ENCODE measurements at places on chromosomes 4 and X.
A peak's percentile ranks its signal among the peaks of the same experiment; 100 is the strongest.

DNA sequence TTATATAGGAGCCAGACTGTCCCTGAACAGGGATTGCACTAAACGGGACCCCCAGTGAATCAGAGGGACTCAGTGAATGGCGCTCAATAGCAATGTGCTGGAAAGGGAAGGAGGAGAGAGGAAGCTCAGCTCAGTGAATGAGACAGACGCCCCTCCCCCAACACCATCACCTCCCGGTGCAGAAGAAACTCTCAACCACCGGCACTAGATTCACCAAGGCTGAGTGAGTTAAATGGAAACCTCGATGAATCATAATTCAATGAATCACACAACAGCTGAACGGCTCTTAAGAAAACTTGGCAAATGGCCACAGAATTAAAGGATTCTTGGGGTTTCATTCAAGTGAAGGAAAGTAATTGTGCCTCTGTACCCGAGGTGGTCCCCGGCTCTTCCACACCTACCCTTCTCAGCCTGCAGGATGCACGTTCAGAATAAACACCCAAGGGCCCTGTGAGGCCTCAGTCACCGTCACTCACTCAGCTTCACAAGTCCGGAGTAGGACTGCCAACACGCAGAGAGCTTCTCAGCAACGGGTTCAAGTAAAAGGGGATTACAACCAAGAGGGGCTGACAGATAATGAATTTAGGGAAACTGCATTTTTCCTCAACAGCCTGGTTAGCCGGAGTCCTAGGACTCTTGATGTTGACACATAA, 29.3 kb downstream of the CRMP1 start:
- no peak for DNase-seq

DNA sequence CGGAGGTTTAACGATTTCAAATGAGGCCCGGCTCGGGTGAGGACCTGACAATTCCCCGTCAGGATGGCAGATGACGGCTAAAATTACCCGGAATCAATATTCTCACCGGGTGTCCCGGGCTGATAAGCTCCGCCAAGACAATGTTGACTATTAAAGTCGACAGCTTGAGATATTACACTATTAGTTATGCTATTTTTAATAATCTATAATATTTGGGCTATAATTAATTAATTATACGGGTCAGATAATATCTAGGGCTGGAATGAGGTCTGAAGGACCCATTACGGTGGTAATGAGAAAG, 9.4 kb upstream of the NKX1-1 start:
- DNase-seq, result no peak

DNA sequence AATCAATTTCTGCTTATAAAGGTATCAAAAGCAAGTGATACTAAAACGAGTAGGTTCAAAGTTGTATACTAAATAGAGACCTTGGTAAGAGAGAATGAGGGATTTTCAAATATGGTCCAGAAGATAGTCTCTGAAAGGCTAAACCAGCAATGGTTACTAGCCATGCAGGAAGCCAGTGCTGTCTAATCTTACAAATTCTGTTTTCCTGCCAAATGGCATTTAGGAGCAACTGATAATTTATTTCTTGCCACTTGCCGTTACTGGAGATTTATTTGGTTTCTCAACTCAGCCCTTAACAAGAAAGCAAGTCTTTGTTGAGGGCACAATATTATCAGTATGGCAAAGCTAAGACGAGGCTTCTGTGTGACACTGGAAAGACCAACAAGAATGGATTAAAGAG, 47.2 kb downstream of the MAP7D3 start:
- no peak for DNase-seq

DNA sequence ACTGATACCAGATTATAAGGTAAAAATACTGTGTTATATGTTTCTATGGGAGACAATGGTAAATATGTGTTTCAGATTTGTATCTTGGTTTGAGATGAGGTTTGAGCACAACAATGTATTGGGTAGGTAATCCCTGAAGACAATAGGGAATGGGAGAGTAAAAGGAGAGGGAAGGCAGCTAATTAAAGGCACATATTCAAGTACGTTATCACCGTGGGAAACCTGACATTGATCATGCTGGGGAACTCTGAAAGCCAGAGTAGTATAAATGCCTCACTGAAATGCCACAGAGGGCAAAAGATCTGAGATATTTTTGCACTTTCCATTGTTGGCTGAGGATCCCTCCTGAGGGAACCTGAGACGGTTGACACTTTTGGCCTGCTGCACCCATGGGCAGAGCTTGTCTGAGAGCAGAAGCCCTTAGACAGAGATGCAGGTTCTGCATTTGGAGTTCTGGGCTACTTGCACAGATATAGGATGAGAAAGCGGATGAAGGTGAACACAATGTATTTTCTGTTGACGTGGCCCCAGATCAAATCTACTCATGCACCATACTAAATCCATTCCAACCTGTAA, 506.7 kb downstream of the PCDH18 start:
- DNase-seq, result no peak

- DNase-seq, result no peak
Measured at GRCh38 chrX:6683353-6683752, 148.4 kb upstream of the VCX3A start.

- DNase-seq, result no peak
Measured at GRCh38 chrX:9596837-9597236, 132.0 kb downstream of the TBL1X start.

DNA sequence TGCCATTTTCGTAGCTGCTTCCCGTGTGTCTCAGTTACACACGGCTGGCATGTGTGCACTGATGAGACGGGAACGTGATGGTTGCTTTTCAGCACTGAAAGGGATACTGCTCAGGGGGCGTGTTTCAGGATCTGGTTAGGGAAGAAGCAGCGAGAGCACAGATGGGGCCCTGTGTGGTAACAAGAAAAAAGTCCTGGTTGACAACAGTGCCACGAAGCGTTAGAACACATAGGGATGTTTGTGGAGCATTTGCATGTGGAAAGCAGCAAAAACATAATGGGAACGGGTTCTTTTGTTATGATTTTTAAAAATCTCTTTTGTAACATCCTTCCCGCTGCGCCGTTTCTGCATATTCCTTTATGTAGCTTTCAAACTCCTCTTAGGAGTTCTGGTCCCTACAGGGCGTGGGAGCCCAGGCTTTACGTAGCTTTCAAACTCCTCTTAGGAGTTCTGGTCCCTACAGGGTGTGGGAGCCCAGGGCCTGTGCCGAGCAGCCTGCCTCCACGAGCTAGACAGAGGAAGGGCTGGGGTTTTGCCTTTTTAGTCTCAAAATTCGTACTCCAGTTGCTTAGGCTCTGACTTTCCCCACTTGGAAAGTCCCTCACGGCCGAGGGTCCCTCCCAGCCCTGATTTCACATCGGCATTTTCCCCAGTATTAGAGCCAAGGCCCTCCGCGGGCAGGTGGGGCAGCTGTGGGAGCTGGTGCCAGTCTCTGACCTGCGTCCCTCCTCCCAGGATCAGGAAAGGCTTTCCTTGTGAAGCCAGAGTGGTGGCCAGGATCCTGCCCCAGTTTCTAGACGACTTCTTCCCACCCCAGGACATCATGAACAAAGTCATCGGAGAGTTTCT, 11.0 kb upstream of the MSANTD1 start:
- no peak for DNase-seq

- DNase-seq, result no peak
Measured at GRCh38 chr4:131613086-131613823, 1535.8 kb upstream of the PCDH10 start.

GRCh38 chr4:2220016-2220630, 21.8 kb downstream of the HAUS3 start:
- peak; percentile 81 for DNase-seq

DNA sequence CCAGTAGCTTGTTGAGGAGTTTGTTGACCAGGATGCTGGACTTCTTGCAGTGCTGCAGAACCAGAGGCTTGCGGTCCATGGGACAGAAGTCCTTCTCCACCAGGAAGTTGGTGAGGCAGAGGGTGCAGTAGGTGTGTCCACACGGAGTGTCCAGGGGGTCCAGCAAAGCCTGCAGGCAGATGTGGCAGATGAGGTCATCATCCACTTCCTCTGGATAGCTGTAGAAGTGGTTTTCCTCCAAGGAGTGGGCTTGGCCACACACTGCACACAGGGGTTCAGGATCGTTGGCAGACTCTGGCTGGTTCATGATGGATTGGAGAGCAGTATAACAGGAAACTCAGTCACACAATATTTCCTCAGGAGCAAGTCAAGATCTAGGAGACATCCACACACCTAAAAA, 17.6 kb downstream of the LNX1 start:
- DNase-seq, result no peak

DNA sequence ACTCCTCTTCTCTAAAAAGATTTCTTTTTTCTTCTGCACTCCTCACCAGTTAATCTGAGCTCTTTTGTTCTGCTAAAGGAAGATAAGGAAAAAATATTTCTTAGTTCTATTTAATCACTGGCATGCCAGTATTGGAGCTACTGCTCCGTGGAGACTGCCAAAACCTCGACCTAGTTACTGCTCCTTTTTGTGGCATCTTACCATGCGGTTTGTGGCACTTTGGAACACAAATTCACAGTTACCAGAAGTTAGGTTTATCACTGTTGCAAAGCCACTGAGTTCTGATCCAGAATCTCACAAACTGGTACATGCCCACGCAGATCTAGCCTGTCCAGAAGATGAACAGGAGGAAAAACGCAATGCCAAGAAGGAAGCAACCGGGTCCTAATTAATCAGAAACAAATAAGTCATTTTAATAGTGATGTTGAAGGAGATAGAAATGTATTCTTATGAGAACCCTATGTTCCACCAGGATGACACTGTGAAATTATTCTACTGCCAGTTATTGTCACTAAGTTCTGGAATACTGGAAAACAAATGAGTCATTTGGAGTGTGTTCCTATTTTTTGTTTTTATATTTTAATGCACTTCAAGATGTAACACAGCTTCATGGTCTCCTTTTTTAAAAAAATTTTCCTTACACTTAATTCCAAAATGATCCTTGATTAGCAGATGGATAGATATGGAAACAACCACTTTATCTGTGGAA, 106.7 kb upstream of the GK2 start:
- no peak for DNase-seq

GRCh38 chrX:132219343-132219768, at the start of gene RAP2C:
TSS of gene RAP2C (minus strand) at chrX:132219447. CDS start at chrX:132217268, 2,179 bp downstream.
- peak; percentile 95 for DNase-seq

- DNase-seq, result no peak
Measured at GRCh38 chr4:22476011-22476410, 39.9 kb downstream of the ADGRA3 start.

All from ELF-1 (cell line).